AG10803 (cell line): ENCODE measurements at places on chromosomes 4 and X.

DNA sequence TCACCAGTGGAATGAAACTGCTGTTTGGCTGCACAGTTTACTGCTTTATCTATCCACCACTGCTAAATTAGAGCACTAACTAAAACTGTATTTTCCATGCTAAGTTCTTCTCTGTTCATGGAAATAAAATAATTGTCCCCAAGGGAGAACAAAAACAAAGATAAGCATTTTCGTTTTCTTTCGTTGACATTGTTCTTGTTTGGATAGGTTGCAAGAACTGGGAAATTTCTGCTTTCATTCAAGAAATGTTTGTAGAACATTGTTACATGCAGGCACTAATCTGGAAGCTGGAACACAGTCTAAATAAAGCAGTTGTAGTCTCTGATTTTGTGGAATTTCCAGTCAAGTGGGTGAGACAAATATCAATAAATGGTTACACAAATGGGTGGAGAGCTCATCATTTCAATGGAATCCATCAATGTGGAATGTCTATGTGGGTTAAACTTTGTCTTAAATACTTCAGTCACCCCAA is 5.8 kb upstream of the CXCL8 start:
- DNase-seq: peak; percentile 67

- DNase-seq: no peak
Observed at GRCh38 chrX:43728966-43729365, 72.9 kb downstream of the MAOA start.

- DNase-seq: no peak
Observed at GRCh38 chr4:99248714-99249113, 29.7 kb upstream of the ADH6 start.

DNA sequence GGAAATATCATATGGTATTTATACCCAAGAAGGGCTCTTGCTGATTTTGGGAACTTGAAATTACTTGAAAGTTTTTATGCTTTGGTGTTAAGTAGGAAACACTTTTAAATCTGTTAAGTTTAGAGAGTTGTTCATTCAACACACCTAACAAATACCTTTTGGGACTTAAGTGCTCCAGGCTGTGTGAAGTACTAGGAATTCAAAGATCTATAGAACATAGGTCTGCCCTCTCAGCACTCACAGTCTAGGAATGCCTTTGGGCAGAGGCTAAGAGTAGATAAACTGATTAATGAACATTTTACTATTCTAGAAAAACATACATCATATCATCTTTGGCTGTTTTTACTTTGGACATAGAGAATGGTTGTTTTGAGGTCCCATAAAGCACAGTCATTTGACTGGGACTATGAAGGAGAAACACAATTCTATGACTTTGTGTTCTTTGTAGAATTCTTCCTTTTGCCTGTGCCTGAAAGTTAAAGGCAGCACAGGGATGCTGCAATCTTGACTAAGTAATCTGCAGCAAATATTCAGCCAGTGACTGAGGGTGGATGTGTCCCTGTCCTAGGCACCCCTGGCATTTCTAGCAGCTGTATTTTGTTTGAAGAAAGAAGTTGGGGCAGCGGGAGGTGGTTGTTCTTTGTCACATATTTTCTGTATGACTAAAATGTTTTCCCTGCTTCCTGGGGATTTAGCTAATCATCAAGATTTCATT is 8.3 kb downstream of the BMP3 start:
- no peak for DNase-seq

DNA sequence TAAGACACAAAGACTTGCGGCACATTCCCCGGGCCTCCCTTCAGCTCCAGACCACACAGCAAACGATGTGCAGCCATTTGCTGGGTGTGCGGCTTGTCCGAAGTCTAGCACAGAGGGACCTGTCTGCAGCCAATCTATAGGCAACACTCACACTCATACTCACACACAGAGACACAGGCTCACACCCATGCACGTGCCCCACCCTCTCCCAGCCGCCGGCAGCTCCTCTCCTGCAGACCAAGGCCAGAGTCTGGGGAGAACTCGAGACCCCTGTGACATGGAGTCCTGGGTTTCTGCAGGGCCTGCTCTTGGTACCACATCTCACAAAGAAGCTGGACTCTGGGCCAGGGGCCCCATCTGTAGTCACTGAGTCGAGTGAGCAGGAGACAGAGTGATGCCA is 245.4 kb upstream of the PSAPL1 start:
- no peak for DNase-seq

DNA sequence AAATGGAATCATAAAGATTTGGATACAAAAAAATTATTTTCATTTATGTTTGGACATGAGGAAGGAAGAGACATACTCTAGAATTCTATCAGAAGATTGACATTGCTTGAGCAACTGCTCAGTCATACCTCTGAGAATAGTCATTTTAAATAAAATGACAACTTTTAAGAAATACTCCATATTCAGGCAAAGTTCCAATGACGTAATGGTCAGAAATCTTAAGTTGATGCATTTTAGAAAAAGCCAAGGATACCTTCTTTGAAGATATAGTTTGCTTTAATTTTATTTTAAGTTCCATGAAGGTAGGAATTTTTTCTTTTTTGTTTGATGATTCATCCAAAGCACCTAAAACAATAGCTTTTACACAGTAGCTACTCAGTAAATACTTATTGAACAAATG is 110.3 kb upstream of the ATOH1 start:
- no peak for DNase-seq

- no peak for DNase-seq
Observed at GRCh38 chr4:152991398-152991797, 55.3 kb downstream of the FHDC1 start.

- no peak for DNase-seq
Observed at GRCh38 chr4:102008711-102009110, 218.2 kb downstream of the BANK1 start.

- no peak for DNase-seq
Observed at GRCh38 chr4:42357325-42357724, 40.0 kb upstream of the SHISA3 start.

GRCh38 chrX:39767446-39767845 is 330.3 kb downstream of the BCOR start:
- DNase-seq: peak; percentile 24

- DNase-seq: no peak
Observed at GRCh38 chrX:108028854-108029253, 16.0 kb upstream of the VSIG1 start.

- DNase-seq: no peak
Observed at GRCh38 chrX:119635179-119635578, 29.0 kb upstream of the NKRF start.

DNA sequence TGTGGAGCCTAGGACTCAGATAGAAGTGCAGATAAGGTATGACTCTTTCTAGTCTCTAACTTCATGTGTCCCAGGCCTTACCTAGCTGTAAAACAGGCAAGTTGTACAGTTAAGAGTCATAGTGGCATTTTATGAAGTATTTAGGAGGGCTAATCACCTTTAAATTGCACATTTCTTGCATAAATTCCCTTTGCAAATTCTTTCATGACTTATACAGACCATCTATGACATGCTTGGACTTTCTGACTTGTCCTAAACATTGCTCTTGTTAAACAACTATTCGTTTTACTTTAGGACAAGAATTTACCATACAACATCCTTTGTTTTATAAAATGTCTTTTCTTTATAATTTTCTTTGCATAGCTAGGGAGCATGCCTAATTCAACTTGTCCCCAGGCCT is 7.8 kb upstream of the RRAGB start:
- no peak for DNase-seq

DNA sequence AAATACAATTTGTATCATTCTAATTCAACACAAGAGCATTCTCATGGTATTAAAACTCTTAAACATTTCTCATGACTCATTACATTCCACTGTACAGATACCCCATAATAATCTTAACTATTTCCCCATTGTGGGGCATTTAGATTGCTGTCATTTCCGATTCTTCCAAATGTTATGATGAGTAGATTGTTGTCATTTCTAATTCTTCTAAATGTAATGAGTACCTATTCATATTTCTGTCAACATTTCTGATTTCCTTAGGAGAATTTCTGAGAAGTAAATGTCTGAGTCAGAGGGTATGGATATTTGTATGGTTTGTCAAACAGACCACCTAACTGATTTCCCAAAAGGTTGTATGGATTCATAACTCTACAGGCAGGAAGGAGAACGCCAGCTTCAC is 8.3 kb downstream of the S100G start:
- peak; percentile 72 for DNase-seq

DNA sequence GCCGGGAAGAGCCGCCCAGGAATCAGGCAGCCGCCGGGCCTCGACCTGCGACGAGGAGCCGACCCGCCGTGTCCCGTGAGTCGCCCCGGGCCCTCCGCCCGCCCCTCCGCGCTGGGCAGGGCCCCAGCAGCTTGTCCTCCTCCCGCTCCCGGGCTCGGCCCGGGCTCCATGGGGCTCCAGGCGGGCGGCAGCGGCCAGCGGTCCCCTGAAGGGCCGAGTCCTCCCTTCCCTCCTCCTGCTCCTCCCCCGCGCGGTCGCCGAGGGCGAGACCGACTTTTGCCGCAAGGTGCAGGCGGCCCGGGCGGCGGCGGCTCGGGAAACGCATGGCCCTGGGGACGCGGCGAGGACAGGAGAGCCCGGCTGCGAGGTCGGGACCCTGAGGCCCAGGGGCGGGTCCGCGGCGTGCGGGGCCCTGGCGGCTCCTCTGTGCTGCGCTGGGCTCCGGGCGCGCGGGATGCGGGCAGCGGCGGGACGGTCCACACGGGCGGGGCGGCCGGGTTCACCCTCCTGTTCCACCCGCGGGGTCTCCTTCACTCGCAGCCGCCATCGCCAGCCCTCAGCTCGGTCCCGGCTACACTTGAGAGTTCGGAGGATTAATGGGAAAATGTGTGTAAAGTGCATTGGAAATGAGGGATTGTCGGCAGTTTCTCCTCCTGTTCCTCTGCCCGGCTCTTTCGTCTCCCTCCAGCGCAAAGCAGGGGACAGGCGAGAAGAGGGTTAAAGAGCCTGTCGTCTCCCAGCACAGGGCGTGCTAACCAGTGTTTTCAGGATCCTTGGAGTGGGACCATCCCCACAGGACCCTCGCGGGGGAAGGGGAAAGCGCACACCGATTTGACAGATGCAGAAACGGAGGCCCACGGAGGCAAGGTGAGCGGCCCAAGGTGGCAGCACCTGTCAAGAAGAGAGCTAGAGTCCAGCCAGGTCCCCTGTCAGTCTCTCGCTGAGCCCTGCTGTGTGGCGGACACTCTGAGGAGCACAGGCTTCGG is 16.6 kb upstream of the ZNF718 start:
- no peak for DNase-seq

- DNase-seq: no peak
Observed at GRCh38 chr4:8821151-8821950, 50.3 kb downstream of the HMX1 start.

- DNase-seq: no peak
Observed at GRCh38 chr4:164716901-164717300, 37.0 kb upstream of the SMIM31 start.

DNA sequence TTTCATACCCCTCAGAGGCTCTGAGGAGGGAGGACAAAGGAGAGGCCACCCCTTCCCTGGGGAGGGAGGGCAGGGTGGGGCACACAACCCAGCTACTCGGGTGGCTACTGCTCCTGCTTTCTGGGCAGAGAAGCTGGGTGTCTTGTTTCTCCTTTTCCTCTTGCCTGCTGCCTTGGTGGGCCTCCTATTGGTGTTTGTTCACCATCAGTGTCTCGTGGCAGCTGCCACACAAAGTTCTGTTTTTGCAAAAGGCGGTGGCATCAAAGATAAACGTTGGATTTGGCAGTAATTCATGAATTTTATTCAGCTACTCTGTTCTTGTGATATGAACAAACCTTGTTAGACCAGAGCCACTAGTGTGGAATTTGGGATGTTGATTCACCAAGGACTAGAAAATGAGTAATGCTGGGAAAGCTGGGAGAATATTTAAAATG is 153.0 kb upstream of the SCML1 start:
- DNase-seq: peak; percentile 72

- no peak for DNase-seq
Observed at GRCh38 chr4:153570228-153570973, 104.2 kb downstream of the TMEM131L start.

- DNase-seq: no peak
Observed at GRCh38 chr4:56464581-56464980, 2.8 kb upstream of the SRP72 start.

DNA sequence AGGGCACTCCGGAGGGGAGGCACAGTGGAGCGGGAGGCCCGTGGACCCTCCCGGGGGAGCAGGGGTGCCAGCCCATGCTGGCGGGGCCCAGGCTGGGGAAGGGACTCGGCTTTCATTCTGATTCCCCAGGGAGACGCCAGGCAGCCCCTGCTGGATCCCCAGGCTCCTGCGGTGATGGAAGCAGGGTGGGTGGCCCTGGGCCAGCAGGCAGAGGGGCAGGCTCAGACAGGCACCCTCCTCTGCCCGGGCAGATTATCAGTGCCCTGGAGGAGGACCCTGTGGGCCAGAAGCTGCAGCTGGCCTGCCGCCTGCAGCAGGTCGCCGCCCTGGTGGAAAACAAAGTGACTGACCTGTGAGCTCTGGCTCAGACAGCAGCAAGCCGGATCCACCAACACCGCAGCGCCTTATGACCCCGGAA is 2.1 kb upstream of the SRPK3 start:
- no peak for DNase-seq

DNA sequence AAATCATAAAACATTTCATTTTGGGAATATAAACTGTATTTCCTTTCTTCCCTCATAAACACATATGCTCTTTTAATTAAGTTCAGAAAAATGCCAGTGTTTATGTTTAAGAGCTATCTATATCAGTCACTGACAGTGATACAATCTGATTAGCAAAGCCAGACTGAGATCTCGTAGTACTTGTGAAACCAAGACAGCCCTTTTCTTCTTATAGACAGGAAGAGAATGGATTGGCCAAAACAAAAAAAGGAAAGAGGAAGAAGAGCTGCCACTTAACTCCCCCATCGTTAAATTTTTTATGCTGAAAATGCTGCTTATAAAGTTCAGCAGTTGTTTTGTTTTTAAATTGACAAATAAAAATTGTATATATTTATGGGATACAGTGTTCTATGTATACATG is 87.4 kb downstream of the PLAC1 start:
- no peak for DNase-seq

DNA sequence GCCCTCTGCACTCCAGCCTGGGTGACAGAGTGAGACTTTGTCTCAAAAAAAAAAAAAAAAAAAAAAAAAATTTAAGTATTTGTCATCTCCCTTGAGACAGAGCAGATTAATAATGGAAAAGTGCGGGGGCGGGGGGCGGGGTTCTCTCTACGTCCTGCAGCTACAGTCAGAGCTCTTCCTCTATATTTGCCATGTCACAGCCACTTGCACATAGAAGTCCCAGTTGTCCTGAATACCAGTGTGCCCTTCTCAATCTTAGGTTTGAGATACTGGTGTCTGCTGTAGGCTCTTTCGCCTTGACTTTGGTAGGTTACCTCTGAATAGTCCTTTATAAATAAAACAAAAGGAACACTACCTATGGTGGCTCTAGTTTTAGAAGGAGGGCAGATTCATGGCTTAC is 237.8 kb upstream of the PGRMC2 start:
- DNase-seq: peak; percentile 44

DNA sequence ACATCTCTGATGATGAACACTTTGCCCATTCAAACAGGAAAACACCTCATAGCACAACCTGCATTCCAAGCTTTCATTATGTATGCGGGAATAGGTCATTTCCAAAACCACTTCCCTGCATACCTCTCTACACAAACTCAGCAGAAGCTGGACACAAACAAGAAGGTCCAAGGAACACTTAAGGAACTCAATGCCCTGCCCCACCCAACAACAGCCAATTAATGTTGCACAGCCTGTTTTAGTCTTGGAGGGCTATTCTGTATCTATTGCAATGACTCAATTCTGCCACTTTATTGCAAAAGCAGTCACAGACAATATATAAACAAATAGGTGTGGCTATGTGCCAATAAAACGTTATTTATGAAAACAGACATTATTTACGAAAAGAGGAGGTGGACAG is 16.7 kb downstream of the OPHN1 start:
- peak; percentile 21 for DNase-seq

- no peak for DNase-seq
Observed at GRCh38 chr4:8560265-8561047, 19.7 kb upstream of the GPR78 start.

- DNase-seq: peak; percentile 0
Observed at GRCh38 chrX:103562801-103563200, 22.5 kb upstream of the TCEAL4 start.
